Uterus (tissue), 4 donors: ENCODE measurements at places on chromosomes 5 and 9. TPM values are rescaled to one million over a fixed set of nuclear protein-coding genes. Genes with fewer than 3 reads are reported as not detected.

GRM6 gene
- total RNA-seq = not detected

AFAP1L1 gene
- total RNA-seq = 5.3 TPM

F2RL2 gene
- total RNA-seq = 1.3 TPM

PSD2 gene
- 0.76 TPM for total RNA-seq
